ENCODE measurements at places on chromosomes 2 and 18.

DNA sequence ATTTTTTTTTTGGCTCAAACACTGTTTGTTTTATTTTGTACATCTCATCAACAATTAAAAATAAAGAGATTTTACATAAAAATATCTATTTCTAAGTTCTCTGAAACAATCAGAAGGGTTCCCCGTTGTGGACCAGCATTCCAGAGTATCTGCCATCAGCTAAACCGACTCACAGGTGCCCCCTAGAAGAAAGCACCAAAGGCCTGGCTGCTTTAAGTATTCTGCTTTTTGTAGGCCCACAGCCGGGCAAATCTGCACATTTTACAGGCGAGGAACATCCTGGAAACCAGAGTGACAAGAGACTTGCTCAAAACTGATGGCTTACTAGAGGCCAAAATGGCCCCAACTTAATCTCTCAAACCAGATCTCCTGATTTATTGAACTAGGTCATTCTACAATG lies 82.2 kb upstream of the SETBP1 start:
- no peak for DNase-seq

DNA sequence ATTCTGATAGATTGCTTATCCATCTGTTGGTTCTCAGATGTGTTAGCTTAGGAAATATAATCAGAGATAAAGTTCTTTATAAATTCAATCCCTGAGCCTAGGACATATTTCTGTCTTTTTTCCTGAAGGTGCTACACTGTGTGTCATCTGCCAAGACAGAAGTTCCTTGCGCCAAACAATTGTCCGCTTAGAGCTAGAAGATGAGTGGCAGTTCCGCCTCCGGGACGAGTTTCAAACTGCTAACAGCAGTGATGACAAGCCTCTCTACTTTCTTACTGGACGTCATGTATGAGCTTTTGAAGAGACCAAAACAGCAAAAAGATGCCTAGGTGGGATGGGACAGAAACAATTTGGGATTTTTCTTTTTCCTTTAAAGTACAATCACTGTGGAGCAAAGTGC lies 78.0 kb downstream of the ESCO1 start:
- no peak for DNase-seq

GRCh38 chr18:31497836-31498573 lies at the start of gene DSG2:
Gene DSG2, plus strand, starts transcription at chr18:31498177. Its CDS starts 75 bp downstream, at chr18:31498252.
- DNase-seq: no peak

- DNase-seq: no peak
Measured at GRCh38 chr2:195672674-195673073, 15.6 kb downstream of the SLC39A10 start.

- DNase-seq: no peak
Measured at GRCh38 chr2:7649461-7650228, 732.4 kb downstream of the RNF144A start.

- no peak for DNase-seq
Measured at GRCh38 chr2:165558832-165559231, 89.3 kb downstream of the CSRNP3 start.

DNA sequence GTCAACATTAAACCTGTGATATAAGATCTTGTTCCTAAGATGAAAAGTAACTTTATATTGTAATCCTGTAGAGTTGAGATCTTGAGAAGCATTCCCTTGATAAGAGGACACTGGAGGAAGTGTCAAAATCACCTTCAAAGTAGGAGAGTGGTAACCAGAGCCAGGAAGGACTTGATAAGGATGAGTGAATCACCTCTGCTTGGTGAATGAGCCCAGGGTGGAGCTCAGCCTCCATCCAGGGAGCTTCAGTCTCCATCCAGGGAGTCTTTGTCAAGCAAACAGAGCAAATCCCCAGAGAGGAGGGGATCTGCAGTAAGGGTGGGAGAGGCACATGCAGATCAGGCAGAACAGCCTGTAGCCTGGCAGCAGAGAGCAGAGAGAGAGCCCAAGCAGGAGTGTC lies 167.1 kb upstream of the SIX2 start:
- no peak for DNase-seq

GRCh38 chr2:157059036-157059435 lies 198.5 kb upstream of the GALNT5 start:
- DNase-seq: no peak

DNA sequence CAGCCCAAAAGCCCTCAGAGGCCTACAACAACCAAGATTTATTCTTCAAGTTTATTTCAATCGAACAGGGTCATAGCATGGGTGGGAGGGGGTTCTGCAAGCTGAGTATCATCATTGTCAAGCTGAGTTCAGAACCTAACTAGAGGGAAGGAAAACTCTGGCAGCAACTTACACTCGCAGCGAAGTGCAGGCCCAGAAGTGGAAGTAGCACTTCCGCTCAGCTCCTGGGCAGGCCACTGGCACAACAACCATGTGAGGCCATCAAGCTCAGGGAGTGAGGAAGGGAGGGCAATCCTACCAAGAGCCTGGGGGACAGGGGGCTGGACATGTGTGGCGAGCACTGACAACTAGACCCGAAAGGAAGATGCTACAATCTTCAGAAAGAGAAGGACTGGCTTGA lies 4.8 kb downstream of the UXS1 start:
- DNase-seq: no peak

- DNase-seq: no peak
Measured at GRCh38 chr18:75714766-75715165, 287.3 kb upstream of the SMIM21 start.

GRCh38 chr2:64204703-64205102 lies 60.5 kb upstream of the PELI1 start:
- peak; percentile 24 for DNase-seq

DNA sequence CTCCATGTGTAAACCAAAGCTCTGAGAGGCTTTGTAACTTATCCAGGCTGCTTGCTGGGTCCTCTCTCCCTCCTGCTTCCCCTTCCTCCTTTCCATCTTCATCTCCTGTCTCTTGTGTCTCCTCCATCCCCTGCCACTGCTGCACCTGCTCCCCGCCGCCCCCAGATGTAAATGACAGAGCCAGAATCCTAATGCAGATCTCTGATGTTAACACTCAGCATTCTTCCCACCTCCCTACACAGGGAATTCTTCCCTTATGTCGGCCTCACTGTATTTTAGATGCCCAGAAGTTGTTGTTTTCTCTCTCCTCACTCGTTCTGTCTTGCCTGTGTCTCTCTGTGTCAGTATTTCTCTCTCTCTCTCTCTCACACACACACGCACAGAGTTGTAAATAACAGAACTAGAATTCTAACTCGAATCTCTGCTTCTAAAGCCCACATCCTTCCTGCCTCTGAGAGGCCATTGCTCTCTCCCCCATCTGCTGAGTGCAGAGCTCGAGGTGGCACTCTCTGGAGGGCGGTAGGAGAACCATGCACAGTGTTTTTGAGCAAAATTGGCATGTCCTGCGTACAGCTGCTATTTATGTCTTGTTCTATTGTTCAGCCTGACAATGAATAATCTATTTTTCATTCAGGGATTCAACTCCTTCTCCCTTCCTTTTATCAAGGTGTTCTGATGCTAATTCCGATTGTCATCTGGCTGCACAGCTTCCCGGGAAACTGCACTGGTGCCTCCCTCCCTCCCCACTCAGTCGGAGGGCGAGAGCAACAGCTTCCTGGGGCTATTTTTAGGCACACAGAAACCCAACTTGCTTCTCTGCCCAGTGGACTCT lies 219.9 kb downstream of the SH3RF3 start:
- peak; percentile 27 for DNase-seq

DNA sequence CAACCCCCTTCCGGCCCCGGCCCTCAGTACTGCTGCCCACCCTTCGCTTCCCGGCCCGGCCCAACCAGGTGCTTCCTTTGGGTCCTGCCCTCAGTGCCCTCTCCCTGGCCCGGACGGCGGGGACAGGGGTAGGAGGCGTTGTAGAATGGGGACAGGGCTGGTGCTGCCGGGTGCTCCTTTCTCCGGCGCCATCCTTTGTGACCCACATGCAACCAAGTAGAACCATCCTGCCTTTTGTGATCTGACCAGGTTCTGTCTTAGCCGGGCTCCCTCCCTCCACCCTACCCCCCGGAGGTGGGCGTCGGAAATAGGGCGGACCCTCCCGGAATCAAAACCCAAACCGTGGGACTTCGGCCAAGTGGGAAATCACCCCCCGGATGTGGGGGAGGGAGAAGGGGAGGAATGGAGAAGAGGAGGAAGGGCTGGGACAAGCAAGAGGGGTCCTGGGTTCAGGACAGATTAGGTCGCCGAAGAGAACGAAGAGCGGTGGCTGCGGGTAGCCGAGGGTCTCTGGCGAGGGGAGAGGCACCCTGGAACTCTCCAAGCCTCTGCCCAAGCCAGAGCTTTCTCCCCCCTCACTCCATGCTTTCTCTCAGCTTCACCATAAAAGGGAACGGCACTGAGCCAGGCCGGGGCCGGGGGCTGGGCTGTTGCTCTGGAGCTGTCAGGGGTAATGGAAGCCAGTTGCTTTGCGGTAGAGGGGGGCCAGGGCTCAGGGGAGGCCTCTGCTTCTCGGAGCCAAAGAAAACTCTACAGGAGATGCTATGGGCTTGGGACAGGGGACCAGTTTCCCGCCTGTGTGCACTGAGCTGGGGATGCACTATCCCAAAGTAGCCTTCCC lies 756 bp upstream of the OST4 start:
- peak; percentile 44 for DNase-seq

- no peak for DNase-seq
Measured at GRCh38 chr2:8149985-8150539, 531.8 kb upstream of the ID2 start.

DNA sequence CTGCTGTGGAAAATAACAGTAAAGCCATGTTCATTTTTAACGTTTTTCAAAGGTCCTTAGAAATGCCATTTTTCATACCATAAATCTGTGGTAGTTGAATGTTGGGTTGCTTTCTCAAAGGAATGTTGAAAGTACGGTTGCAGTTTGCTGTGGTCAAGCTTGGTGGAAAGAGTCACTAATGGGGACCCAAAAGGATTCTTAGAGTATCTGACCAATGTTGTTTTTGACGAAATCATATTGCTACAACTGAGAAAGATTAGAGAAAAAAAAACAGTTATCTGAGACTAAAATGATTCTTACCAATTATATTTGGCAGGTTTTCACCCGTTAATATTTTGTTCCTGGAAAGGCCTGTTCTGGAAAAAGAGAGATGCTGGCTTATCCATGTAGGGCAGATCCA lies 439.5 kb upstream of the ETAA1 start:
- no peak for DNase-seq

GRCh38 chr18:5068851-5069250 lies 128.2 kb downstream of the AKAIN1 start:
- no peak for DNase-seq

DNA sequence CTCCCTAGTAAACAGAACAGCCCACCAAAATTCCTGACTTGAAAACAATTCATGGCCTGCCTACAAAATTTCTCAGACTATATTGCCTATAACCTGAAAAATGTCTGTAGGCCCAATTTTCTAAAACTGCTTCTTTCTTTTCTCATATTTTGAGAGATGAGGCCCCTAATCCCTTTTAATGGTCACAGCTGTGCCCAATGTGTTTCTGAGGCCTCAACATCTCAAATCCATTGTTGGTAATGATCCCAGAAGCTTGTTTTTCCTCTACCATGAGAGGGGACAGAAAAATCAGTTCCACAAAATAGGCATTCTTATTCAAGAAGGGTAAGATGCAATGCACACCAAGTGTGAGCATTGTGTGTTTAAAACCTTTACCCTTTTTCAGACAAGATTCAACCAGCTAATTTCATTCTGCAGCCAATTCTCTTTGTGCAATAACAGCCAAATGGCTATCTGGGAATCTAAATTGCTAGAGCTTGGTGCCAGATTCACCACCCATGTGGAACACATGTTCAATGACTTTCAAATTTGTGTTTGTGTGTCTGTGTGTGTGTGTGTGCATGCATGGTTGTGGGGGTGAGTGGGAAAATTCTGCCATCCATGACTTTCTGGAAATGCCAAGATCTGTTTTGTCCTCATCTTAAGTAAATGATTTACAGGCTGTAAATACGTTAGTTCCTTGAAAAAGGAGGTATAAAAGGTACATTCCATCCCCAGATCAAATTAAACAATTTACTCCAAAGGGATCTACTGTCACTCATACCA lies 319.5 kb downstream of the TNS1 start:
- DNase-seq: no peak

DNA sequence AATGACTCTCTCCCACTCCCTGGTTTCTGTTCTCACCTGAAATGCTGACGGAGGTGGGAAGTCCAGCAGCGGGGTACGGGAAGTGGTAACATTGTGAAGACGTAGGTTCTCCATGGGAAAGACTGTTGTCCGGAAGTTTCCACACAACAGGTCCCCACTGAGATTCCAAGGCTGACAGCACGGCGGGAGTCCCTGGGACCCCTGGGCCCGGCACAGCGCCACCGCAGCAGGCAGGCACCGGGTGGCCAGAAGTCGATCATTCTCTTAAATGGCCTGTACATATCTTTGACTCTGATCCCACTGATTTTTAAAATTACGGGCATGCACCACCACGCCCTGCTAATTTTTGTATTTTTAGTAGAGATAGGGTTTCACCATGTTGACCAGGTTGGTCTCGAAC lies 201.0 kb upstream of the SALL3 start:
- DNase-seq: no peak

DNA sequence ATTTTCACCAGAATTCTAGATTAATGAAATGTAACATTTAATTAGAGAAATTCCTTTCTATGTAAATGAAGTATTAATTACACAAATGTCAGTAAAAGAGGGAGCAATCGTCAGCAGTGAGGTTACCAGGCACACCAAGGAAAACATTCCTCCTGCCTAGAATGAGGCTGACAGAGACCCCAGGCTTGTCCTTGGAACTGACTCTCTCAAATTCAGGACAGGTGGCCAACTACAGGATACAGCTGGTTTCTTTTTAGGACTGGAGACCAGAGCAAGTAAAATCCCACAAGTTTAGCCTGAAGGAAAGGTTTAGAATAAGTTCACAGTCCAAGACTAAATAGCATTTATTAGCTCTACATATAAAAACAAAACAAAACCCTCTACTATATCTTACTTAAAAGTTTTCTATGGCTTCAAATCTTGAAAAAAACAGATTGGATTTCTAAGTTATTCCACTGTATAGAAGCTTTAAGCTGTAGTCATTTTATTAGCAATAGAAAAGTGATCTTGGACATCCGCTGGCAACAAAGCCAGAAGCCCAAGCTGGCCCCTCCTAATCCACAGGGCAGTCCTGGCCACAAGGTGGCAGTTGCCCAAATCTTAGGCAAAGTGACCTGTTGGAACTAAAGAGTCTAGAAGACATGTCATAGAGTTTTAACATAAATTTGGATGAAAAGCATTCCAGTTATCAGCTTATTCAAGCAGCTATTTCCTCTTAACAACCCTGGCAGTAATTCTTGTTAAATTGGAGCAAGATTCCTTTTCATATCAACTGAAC lies 81.0 kb downstream of the SP3 start:
- DNase-seq: peak; percentile 33

Measured in activated naive CD4-positive, alpha-beta T cell treated with Interleukin-2 at 50 U/mL for 16 hours (primary cell).